SK-N-DZ (cell line): ENCODE measurements at places on chromosomes 5 and 9.

DNA sequence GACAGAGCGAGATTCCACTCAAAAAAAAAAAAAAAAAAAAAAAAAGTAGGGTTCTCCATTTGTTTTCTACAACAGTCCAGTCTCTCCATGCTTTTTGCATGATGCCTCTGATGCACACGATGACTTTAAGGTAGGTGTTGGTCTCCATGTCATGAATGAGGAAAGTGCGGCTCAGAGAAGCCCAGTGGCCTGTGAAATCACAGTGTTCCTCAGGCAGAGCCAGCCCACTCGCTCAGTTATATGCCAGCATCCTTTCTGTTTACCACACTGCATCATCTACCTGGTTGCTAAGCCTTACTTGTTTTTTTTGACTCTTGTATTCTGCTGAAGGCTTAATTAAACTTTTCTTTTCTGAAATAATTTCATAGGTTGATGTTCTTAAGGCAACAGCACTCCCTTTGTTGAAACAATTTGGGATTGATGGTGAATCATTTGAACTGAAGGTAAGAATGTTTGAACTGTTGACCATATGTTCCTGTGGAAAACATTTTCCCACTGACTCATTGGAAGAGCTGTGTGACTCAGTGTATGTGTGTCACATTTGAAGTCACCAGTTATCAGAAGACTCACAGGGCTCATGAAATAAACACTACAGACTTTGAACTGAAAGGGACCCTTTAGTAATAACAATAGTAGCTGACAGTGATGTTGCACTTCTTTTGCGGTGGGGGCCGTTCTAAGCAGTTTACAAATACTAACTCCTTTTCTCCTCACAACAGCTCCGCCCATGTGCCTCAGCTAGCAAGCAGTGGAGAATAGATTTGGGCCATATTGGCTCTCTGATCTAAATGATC lies 40.2 kb downstream of the RCL1 start:
- DNase-seq, result no peak

GRCh38 chr5:12095808-12096281 lies 191.6 kb upstream of the CTNND2 start:
- no peak for DNase-seq

DNA sequence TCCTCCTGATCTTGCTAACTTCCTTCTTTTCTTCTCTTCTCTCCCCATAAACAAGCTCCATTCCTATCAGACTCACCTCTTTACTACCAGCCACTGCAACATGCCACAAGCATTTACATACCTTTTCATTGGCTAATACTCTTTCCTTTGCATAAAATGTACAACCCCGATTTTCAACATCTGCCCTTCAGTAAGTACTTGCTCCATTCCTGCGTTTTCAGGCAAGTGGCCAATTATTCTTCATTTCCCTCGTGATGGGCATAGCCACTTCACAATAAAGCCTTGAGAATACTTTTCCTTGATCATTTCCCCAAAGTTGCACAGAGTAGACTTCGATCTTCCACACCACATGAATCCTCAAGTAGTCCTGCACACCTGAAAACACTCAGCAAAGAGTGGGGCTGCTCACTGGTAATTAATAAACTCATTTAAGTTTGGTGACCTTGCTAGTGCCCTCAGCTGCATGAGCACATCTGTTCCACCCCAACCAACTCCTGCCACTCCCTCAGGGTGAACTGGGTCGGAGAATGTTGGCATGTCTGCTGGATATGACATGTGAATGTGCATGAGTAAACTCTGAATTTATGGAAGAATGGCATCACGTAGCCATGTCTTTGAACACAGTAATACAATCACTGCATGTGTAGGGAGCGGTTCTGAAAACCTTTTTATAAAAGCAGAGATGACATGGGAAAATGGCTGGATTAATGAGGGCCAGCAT lies 535.8 kb downstream of the SEMA5A start:
- DNase-seq, result no peak

- DNase-seq, result no peak
These were observed 128.3 kb downstream of the DOCK2 start for GRCh38 chr5:169765176-169765996.

DNA sequence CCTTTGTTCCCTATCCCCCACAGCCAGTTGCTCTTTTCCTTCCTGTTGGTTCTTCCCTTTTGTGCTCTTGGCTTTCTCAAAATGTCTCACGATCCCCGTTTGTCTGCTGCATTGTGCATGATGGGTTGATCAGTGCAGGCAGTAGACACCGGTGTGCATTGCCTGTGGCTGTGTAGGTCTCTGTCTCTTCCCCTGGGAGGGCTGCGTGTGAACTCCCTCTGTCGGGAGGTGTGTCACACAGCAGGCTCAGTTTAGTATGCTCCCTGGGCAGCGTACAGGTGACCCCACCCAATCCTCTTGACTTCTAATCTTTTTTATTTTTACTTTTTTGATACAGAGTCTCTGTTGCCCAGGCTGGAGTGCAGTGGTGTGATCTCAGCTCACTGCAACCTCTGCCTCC lies 265.3 kb downstream of the FSTL4 start:
- no peak for DNase-seq

DNA sequence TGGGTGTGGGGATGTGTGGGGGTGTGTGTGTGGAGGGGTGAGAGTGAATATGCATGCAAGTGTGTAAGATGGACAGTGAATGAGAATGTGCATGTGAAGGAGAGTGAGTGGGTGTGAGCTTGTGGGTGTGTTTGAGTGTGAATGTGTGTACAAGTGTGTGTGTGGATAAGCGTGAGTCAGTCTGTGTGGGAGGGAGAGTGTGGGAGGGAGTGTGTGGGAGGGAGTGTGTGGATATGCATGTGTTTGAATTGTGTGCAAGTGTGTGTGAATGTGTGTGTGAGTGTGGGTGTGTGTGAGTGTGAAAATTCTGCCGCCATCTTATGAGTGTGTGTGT lies 3.7 kb upstream of the SCGB3A1 start:
- DNase-seq, result no peak
